ENCODE measurements at places on chromosomes 4 and X. TPM values are rescaled to one million over a fixed set of nuclear protein-coding genes. Genes with fewer than 3 reads are reported as not detected.

Gene CSAG1
- total RNA-seq, result not detected

Gene NLGN3
- total RNA-seq, result 1.1 TPM

Gene EDNRA
- total RNA-seq, result 99.8 TPM

Gene ARAP2
- 3.1 TPM for total RNA-seq

Gene GDI1
- total RNA-seq, result 97.6 TPM

Gene PABPC1L2B
- total RNA-seq, result not detected

Gene ASB12
- 0.66 TPM for total RNA-seq

DNA sequence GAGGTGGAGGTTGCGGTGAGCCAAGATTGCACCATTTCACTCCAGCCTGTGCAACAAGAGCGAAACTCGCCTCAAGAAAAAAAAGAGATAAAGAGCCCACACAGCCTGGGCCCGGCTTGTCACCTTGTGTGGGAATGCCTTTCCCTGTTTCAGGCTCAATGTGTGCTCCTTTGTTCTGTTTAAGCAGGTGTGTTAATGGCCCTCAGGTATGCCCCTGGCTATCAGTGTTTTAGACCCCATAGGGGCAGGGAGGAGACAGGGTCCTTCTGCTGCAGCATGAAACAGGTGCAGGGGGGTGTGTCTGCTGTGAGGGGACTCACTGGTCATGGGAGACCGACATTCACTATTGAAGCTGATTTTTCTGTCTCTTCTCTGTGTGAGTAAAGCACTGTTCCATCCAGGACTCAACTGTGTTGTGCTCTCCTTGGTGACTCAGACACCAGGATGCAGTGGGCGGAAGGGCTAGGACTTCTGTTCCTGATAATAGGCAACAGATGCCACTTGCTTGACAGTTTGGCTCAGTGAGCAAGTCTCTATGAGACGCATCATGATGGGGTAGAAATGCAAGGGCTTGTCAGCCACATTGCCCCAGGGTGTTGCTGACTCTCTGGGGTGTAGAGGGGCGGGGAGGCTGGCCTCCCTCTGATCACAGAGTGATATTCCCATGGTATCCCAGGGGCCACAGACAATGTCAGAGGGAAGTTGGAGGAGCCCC is 15.6 kb upstream of the LAP3 start:
- DNase-seq, result no peak

GRCh38 chr4:89251396-89251795 is 56.2 kb downstream of the GPRIN3 start:
- no peak for DNase-seq

DNA sequence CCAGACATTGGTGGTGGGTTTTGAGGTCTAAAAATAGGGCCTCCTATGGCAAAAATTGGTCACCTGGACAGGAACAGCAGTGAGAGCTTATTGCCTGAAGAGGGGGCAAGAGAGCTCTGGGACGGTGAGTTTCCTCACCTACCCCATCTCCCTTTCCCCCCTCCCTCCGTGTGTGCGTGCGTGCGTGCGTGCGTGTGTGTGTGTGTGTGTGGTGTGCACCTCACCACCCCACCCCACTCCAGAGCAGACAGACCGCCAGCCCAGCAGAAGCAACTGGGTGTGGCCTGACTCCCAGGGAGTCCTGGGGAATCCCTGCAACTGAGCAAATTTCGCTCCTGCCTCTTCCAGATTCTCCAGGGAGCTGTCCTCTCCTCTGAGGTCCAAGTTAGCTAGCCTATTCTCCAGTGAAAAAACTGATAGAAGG is 44.7 kb downstream of the PRPS1 start:
- peak; percentile 82 for DNase-seq

GRCh38 chrX:115040417-115040816 is 23.0 kb upstream of the IL13RA2 start:
- DNase-seq, result no peak

DNA sequence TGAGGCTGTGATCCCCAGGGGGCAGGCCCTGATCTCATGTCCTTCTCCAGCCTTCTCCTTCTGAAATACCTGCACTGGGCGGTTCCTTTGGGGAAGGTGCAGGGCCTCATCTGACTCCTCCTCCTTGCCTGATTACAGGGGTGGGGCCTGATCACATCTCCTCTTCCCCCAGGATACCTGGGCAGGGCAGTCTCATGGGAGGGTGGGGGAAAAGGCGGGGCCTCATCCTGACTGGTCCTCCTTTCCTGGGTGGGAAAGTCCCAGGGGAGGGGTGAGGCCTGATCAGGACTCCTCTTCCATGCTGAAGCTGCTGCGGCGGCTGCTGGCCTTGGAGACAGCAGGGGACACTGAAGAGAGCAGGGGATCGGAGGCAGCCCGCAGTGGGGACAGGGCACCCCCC is 13.3 kb downstream of the TFE3 start:
- no peak for DNase-seq

DNA sequence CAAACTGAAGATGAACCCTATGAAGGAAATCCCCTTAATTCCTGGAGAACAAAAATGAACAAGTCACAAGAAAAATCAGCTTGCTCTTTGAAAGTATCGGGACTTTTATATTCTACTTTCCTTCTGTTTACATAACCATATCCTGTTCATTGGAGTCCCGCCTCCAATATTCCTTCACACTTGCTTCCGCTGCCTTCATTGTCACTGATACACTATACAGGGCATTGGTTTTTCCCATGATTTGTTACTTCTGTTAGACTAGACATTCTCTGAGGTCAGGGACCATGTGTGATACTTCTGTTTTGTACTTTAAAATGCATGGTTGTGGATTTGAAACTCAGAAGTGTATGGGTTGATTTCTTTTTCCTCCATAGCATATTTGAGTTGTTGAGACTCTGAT is 18.8 kb downstream of the MCUB start:
- DNase-seq, result no peak

DNA sequence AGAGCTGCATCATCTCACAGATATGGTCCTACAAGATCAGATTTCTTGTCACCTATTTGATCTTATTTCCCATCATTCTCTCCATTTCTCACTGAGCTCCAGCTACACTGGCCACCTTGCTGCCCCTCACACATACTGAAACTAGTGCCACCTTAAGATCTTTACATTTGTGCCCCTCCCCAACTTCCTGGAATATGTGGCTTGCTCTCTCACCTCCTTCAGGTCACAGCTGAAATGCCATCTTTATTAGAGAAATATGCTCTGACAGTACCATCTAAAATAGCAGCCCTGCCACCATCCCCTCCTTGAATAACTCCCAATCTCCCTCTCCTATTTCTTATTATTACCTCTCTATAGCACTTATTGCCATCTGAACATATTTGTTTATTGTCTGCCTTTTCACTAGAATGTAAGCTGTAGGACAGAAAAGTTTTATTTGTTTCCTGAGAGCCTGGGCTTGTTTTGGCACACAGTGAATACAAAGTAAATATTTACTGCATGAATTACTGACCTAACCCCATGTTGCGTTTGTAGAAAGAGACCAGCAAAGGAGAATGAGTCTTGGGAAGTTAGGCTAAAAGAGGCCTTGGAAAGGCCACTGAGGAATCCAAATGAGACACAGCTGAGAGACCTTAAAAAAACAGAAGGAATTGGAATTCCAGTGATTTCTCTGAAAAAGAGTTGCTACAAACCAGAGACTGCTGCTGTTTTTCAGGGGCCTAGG is 22.7 kb downstream of the DYNLT3 start:
- no peak for DNase-seq

Data from right cardiac atrium (tissue), 5 donors.